ENCODE measurements at places on chromosomes 7 and 10. TPM values are rescaled to one million over a fixed set of nuclear protein-coding genes. Genes with fewer than 3 reads are reported as not detected.

- DNase-seq, result no peak
Observed at GRCh38 chr7:142053988-142054387, 57.5 kb upstream of the MGAM2 start.

DNA sequence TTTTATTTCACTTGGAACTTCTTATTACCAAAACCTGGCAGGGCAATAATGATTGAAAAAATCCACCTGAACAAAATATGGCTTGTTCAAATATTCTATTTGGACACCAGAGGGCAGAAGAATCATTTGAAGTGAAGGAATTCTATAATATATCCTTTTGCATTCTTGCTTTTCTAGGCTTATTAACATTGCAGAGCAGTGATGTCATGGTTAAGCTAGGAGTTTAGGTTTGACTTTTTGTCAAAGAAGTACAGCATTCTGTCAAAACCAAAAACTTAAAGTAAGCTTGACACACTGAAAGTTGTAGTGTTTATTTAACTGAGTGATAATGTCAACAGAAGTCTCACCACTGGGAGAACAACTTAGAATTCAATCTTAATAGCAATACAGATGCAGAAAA is 156.0 kb downstream of the SEMA3D start:
- no peak for DNase-seq

GRCh38 chr10:83212632-83213334 is 926.5 kb upstream of the GHITM start:
- no peak for DNase-seq

DNA sequence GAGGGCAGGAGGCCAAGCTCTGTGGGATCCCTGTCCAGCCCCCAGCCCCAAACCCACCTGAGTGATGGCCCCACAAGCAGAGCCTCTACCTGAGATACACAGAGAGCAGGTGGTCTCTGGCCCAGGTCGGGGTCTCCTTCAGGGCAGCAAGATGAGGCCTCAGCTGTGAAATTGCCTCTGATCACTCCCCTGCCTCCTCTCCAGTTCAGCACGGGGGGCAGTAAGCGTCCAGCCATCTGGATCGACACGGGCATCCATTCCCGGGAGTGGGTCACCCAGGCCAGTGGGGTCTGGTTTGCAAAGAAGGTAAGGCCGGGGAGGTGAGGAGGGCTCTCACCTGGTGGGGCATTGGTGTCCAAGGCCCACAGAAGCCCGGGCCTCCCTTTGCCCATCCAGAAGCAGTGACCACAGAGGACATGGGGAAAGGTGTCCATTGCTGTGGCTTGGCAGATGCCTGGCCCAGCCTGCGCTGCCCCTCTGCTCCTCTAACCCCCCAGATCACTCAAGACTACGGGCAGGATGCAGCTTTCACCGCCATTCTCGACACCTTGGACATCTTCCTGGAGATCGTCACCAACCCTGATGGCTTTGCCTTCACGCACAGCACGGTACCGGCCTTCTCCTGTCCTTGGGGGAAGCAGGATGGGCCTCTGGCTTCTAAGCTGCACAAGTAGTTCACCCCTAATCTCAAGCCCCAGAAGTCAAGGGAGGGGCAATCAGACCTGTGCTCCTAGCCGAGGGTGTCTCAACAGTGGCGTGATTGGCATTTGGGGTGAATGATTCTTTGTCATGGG is 3.1 kb downstream of the CPA1 start:
- no peak for DNase-seq

GRCh38 chr7:151351967-151352366 is 10.4 kb downstream of the NUB1 start:
- DNase-seq, result no peak

The CUL1 gene
- 37.2 TPM for total RNA-seq

GRCh38 chr10:43046288-43046991 is 30.4 kb upstream of the RET start:
- peak; percentile 12 for DNase-seq

The CPA2 gene
- total RNA-seq, result 1.1 TPM

The COL28A1 gene
- 3.2 TPM for total RNA-seq

The PHKG1 gene
- total RNA-seq, result 0.67 TPM

- no peak for DNase-seq
Observed at GRCh38 chr7:71484380-71484779, 352.4 kb downstream of the GALNT17 start.

The OR2A7 gene
- total RNA-seq, result 21.9 TPM

The IKZF1 gene
- total RNA-seq, result 5.6 TPM

GRCh38 chr10:72719941-72720592 is 28.1 kb downstream of the MCU start:
- no peak for DNase-seq

The CAV2 gene
- total RNA-seq, result 16.1 TPM

The SEMA4G gene
- 170 TPM for total RNA-seq

- no peak for DNase-seq
Observed at GRCh38 chr10:97771055-97771891, 526 bp downstream of the SFRP5 start.
